ENCODE measurements at places on chromosomes 1 and 21.

DNA sequence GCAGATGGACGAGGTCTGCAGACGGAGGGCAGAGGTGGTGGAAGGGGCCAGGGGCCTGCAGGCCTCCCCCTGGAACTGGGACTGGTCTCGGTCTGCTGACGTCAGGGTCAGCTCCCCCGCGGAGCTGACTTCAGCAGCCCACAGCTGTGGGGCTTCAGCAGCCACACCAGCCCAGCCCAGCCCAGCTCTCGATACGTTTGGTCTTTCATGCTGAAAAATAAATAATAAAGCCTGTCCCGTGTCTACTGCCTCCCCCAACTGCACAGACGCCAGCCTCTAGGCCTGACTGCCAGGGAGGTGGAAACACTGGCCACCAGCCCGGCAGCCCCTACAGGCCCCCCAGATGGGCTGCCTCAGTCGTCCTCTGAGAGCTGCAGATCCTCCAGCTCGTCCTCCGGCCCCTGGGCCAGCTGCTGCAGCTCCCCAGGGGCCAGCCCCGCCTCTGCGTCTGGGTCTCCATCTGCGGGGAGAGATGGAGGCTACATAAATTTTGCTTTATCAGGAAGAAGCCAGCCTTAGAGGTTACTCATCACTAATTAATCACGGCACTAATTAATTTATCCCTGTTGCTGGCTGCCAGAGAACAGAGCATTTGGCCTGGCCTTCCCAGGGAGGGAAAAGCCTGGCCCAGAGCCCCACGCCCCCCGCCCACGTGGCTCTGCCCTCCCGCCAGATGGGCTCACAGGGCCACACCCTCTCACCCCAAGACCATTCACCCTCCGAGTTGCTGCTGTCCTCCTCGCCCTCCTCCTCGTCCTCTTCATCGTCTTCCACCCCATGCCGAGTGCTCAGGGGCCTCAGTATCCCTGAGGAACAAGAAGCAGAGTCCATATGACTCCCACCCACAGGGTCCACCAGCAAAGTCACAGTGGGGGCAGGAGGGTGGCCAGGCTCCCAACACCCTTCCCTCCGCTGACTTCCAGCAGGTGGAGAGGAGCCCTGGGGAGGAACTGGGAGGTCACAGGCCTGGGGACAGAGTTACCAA is 14.4 kb downstream of the NOC2L start:
- H3K4me1 ChIP-seq: peaks cover 9% of the 10 kb centered on the region
- H3K27ac ChIP-seq: no peak overlapping the region
- no peaks in the 10 kb centered on the region for H3K36me3 ChIP-seq
- H3K27me3 ChIP-seq: peaks cover 30% of the 10 kb centered on the region
- H3K4me3 ChIP-seq: no peak overlapping the region

DNA sequence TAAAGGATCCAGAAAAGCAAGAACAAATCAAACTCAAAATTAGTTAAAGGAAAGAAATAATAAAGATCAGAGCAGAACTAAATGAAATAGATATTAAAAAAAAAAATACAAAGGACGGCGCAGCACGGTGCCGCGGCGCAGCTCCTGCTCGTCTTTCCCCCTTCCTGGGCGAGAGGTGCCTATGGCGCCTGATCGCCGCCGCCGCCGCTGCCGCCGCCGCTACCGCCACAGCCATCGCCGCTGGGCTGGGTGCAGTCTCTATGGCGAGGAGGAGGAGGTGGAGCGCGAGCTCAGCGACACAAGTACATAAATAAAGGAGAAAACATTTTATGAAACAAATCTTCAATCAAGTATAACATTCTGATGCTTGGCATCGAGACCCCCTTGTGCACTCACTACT is 77.6 kb upstream of the VANGL1 start:
- peaks cover 17% of the 10 kb centered on the region for H3K27me3 ChIP-seq
- H3K4me3 ChIP-seq: no peak overlapping the region
- no peaks in the 10 kb centered on the region for H3K4me1 ChIP-seq
- no peaks in the 10 kb centered on the region for H3K36me3 ChIP-seq
- no peak overlapping the region for H3K27ac ChIP-seq

- H3K27me3 ChIP-seq: no peaks in the 10 kb centered on the region
- peak; percentile 77 for DNase-seq
- H3K27ac ChIP-seq: peak overlapping the region; percentile 99
These were observed 1.8 kb upstream of the FABP3 start for GRCh38 chr1:31374511-31375196.

GRCh38 chr1:186076006-186076405 is 299.0 kb downstream of the TPR start:
- no peaks in the 10 kb centered on the region for H3K27me3 ChIP-seq
- H3K36me3 ChIP-seq: no peaks in the 10 kb centered on the region
- no peaks in the 10 kb centered on the region for H3K4me1 ChIP-seq
- H3K4me3 ChIP-seq: no peak overlapping the region
- no peak overlapping the region for H3K27ac ChIP-seq

DNA sequence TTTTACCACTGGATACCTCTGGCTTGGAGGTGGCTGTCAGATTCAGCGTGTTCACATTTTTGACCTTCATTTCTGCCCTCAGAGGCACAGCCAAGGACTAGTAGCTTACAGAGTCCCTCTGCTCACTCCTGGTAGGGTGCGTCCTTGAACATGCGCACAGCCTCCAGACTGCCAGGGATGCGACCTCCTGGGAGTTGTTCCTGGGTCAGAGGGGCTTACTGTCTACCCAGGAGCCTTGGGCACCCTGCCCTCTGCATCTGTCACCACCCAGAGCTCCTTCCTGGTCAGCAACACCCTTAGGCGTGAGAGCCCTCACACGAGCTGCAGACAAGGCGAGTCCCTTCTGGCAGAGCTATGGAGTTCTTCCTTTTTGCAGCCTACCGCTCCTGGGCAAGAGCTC is 1.7 kb downstream of the SLX9 start:
- H3K27ac ChIP-seq: peak overlapping the region; percentile 12
- H3K4me3 ChIP-seq: no peak overlapping the region
- no peaks in the 10 kb centered on the region for H3K27me3 ChIP-seq
- H3K36me3 ChIP-seq: peaks cover 23% of the 10 kb centered on the region

GRCh38 chr21:40120940-40121575 is 253.8 kb downstream of the PCP4 start:
- no peak overlapping the region for H3K27ac ChIP-seq
- no peaks in the 10 kb centered on the region for H3K36me3 ChIP-seq
- no peak for DNase-seq
- no peak overlapping the region for H3K4me3 ChIP-seq
- H3K27me3 ChIP-seq: no peaks in the 10 kb centered on the region

- H3K4me1 ChIP-seq: no peaks in the 10 kb centered on the region
- no peaks in the 10 kb centered on the region for H3K36me3 ChIP-seq
- no peak for DNase-seq
- no peak overlapping the region for H3K4me3 ChIP-seq
- no peak overlapping the region for H3K27ac ChIP-seq
- no peaks in the 10 kb centered on the region for H3K27me3 ChIP-seq
These were observed 11.0 kb downstream of the EVA1C start for GRCh38 chr21:32423320-32424190.

DNA sequence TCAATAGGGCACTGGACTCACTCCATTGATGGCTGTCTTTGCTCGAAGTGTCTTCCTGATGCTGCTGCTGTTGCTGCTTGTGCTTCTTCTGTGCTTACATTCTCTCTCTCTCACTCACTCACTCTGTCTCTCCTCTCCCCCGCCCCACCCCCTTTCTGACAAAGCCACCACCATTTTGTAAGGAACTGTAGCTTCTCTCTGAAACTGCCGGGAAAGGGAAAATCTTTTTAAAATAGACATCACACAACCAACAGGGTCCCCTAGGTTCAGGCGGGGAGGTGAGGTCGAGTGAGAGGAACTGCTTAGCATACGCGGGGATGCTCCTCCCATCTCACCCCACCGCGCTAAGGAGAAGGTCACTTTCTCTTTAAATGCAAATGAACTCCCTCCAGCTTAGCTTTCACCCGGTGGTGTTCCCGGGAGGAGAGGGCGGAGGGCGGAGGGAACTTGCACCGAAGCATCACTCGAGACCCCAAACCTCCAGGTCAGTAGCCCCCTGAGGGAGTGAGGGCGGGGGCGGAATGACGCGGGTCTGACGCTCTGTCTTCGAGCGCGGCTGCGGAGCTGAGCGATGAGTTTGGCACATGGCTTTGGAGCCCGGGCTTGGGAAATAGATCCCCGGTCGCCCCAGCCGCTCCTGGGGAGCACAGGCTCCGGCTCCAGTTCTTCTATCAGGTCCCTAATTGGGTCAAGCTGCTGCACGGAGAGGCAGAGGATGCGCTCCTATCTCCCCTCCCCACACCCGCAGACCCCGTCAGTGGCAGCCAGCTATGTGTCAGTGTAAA is at the start of gene CCDC28B:
Gene CCDC28B (plus strand): TSS at position 370 of the 785 bp plus-strand sequence. CDS start 1,341 bp downstream, outside the sequence.
- H3K27me3 ChIP-seq: no peaks in the 10 kb centered on the region
- H3K4me3 ChIP-seq: peak within 1 kb of the TSS; percentile 73
- peak within 1 kb of the TSS; percentile 90 for H3K27ac ChIP-seq
- peaks cover 49% of the 10 kb centered on the region for H3K4me1 ChIP-seq
- no peaks in the 10 kb centered on the region for H3K36me3 ChIP-seq

DNA sequence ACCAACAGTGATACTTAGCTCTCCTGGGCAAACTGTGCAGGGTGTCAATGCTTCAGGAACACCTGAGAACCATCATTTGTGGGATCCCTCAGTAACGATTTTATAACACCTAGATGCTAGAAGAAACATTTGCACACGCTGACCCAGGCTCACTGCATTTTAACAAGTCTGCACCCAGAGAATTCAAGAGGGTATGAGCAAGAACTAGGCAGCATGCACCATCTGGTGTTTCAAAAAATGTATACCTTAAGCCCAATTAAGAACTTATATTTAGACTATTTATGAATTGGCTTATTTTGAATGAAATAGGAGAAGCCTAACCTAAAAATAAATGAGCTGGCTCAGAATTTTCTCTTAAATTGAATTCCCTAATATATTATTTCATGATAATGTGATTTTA is 400.5 kb downstream of the GPATCH2 start:
- no peaks in the 10 kb centered on the region for H3K27me3 ChIP-seq
- H3K4me3 ChIP-seq: no peak overlapping the region
- DNase-seq: no peak
- H3K36me3 ChIP-seq: no peaks in the 10 kb centered on the region
- H3K4me1 ChIP-seq: no peaks in the 10 kb centered on the region

DNA sequence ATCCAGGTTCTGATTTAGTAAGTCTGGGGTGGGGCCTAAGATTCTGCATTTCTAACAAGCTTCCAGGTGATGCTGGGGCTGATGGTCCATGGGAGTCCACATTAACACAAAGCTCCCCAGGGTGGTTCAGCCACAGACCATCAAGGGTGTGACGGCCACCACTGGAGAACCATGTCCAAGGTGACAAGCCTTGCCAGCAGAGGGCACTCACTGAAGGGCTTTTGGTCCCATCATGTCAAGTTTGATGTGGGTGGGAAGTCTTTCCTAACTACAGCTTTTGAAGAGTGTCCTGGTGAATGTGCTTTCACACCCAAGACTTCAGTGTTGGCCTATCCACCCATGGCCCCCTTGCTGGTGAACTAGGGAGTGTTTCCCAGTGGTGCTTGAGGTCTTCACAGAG is 67.1 kb downstream of the UBE2T start:
- H3K4me1 ChIP-seq: no peaks in the 10 kb centered on the region
- DNase-seq: no peak
- no peaks in the 10 kb centered on the region for H3K27me3 ChIP-seq
- H3K36me3 ChIP-seq: no peaks in the 10 kb centered on the region
- H3K4me3 ChIP-seq: no peak overlapping the region

DNA sequence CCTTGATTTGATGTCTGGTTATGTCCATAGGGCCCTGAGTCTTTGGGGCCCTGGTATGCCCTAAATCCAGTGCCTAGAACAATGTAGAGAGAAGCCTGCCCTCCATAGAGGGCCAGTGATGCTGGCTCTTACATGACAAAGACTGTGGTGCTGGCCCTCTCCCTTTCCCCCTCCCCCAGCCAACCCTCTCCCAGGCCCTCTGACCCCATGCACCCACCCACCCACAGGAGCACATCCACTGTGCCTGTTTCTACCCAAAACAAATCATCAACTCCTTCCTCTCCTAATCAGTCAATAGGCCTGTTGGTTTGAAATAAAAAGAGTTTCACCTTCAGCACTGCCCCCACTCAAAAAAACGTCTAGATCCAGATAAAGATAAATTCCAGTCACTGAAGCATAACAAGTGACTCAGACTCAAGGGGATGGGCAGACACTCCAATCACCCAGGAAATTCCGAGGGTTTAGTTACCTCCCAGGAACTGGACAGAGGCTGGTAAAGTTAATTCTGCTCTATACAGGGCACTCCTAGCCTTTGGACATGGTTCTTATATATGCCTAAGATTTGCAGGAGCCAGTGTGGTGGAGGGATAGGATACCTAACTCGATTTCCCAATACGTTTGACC is 144.8 kb upstream of the VANGL1 start:
- no peaks in the 10 kb centered on the region for H3K4me1 ChIP-seq
- H3K36me3 ChIP-seq: no peaks in the 10 kb centered on the region
- H3K27me3 ChIP-seq: no peaks in the 10 kb centered on the region
- H3K27ac ChIP-seq: no peak overlapping the region
- H3K4me3 ChIP-seq: no peak overlapping the region
- DNase-seq: no peak

DNA sequence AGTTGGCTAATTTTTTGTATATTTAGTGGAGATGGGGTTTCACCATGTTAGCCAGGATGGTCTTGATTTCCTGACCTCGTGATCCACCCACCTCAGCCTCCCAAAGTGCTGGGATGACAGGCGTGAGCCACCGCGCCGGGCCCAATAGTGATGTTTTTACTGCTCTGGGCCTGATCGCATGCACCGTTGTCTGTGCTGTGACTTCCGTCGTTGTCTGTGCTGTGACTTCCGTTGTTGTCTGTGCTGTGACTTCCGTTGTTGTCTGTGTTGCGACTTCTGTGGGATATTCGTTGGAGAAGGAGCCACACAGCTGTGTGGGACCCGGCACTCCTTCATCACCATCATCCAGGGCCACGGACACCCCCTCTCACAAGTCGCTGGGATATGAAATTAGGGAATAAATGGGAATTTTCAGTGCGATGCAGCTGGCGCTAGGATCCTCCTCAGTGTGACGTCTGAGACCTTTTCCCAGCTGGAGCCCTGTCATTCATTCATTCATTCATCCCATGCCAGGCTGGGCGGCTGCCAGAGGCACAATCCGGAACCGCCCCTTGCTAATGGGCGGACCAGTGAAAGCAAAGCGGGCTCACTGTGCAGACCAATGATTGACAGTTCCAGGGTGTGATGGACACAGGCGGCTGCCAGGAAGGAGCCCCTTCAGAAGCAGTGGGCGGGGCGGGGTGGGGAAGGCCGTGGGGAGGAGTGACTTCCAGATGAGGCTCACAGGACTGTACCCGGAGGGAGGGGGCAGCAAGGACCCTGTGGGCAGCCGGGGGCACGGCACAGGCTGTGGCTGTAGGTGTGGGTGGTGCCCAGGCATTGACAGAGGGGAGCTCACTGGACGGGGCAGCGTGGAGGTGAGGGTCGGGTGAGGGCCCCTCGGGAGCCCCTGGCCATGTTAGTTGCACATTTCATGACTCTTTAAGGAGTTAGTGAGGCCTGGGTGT is 48.9 kb downstream of the PRKCZ start:
- no peaks in the 10 kb centered on the region for H3K4me1 ChIP-seq
- no peak overlapping the region for H3K4me3 ChIP-seq
- DNase-seq: no peak
- no peak overlapping the region for H3K27ac ChIP-seq
- H3K27me3 ChIP-seq: peaks cover 29% of the 10 kb centered on the region
